ENCODE measurements at places on chromosomes 1 and 21. TPM values are rescaled to one million over a fixed set of nuclear protein-coding genes. Genes with fewer than 3 reads are reported as not detected.

RHOU gene
- total RNA-seq: 0.57 TPM

BCAR3 gene
- 0.74 TPM for total RNA-seq

LCA5L gene
- 0.22 TPM for total RNA-seq

PFKFB2 gene
- total RNA-seq: 2.5 TPM

DNA sequence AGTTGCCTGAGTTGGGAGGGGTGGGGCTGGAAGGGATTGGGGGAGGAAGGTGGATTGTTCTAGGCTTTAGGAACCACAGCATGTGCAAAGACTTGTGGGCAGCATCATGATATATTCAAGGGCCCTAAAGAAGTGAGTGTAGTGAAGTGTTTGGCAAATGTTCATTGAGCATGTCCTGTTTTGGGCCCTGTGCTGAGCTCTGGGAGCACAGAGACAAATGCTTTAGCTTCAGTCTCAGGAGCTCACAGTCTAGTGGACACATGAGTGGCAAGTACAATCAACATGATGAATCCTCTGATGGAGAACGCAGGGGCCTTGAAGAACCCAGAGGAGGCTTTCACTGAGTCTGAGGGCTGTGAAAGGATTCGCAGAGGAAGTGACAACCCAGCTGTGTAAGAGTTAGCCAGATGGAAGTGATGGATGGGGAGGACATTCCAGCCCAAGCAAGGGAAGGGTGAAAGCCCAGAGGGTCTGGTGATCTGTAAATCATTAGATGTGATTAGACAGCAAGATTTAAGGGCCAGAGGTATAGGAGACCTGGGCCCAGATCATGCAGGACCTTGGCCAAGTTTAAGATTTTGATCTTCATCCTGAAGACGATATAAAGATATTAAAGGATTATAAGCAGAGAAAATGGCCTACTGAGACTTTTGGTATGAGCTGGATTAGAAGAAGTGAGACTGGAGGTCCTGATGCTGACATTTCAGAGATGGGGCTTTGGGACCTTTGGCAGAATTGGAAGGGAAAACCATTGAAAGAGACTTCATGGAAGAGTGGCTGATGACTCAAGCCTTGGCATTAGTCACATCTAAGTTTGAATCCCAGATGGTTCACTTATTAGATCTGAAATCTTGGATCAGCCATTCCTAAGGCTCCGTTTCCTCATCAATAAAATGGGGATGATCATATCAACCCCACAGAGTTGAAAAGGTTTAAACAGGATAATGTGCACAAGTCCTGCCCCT is 4.6 kb downstream of the IPO13 start:
- H3K4me3 ChIP-seq: no peak overlapping the region
- no peak overlapping the region for H3K27ac ChIP-seq
- H3K36me3 ChIP-seq: peaks cover 4% of the 10 kb centered on the region
- H3K4me1 ChIP-seq: peaks cover 27% of the 10 kb centered on the region
- DNase-seq: no peak

- DNase-seq: peak; percentile 76
- H3K36me3 ChIP-seq: peaks cover 14% of the 10 kb centered on the region
- H3K27me3 ChIP-seq: no peaks in the 10 kb centered on the region
- peak overlapping the region; percentile 74 for H3K27ac ChIP-seq
Observed at GRCh38 chr1:30759718-30760281, 2.2 kb upstream of the LAPTM5 start.

DNA sequence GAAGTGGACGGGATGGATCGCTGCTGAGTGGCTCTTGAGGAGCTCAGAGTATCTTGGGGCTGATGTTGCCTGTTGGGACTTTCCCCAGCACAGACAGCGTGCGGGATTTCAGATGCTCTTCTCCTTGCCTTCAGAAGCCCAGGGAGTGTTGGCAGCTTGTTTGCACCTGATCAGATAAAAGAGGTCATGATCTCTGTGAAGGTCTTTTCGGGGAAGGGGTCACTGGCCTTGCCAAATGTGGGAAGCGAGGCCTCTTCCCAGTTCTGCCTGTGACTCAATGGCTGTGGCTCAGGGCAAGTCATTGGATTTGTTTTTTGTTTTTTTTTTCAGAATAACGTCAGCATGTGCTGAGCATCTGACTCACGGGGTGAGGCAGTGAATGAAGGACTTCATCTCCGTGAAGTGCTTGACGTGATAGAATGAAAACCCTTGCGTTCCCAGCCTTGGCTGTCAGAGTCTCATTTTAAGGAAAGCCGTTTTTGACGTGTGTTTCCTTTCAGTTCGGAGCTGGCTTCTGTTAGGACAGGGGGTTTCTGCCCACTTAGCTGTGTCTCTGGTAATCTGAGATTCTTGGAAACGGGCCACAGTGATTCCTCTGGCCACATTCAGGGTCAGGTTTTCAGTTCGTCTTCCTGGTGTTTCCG is 46.7 kb downstream of the GALNT2 start:
- H3K36me3 ChIP-seq: peaks cover 29% of the 10 kb centered on the region
- DNase-seq: no peak
- H3K4me1 ChIP-seq: peaks cover 63% of the 10 kb centered on the region
- no peaks in the 10 kb centered on the region for H3K27me3 ChIP-seq
- H3K27ac ChIP-seq: no peak overlapping the region
- no peak overlapping the region for H3K4me3 ChIP-seq

GRCh38 chr1:29657816-29658215 is 421.5 kb downstream of the PTPRU start:
- DNase-seq: no peak
- H3K27me3 ChIP-seq: peaks cover 5% of the 10 kb centered on the region
- no peak overlapping the region for H3K27ac ChIP-seq
- H3K36me3 ChIP-seq: no peaks in the 10 kb centered on the region
- H3K4me3 ChIP-seq: no peak overlapping the region

- peaks cover 1% of the 10 kb centered on the region for H3K27me3 ChIP-seq
- H3K27ac ChIP-seq: no peak overlapping the region
- H3K4me3 ChIP-seq: no peak overlapping the region
- no peaks in the 10 kb centered on the region for H3K4me1 ChIP-seq
- no peaks in the 10 kb centered on the region for H3K36me3 ChIP-seq
Observed at GRCh38 chr1:54510715-54511270, 37.2 kb upstream of the ACOT11 start.
